ENCODE measurements at places on chromosomes 4 and X.

DNA sequence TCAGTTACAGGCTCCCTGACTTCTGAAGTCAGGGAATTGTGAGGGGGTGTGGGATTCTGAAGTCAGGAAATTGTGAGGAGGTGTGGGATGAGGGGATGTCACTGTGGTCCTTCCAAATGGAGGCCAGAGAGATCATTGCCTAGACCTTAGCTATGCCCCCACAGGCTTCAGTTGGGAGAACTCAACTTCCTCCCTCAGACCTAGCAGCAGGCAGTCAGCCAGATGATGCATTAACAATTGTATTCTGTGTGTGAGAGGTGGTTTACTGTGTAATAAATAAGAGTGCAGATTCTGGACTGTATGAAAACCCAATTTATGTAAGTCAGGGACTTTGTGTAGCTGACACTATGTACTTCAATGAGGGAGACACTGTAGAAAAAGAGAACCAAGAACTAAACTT, 65.7 kb downstream of the FREM3 start:
- no peak for DNase-seq

GRCh38 chr4:164483711-164484110, 270.2 kb upstream of the SMIM31 start:
- no peak for DNase-seq

DNA sequence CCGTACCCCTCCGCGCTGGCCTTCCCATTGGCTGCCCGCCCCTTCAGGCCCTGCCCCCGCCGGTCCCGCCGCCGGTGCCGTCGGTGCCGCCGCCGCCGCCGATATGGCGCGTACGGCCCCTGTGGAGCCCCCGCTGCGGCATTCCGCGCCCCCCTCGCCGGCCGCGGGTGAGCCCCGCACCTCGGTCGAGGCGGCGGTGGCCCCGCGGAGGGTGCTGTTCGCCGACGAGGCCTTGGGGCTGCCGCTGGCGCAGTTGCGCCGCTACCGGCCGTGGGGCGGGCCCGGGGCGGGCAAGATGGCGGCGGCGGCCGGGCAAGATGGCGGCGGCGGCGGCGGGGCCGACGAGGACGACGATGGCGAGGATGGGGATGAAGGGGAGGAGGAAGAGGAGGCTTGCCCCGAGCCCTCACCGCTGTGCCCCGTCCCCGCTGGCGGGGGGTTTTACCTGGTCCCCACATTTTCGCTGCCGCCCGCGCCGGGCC, at the start of gene PPP1R3F:
Gene PPP1R3F, plus strand, starts transcription at position 27 of the 482 bp plus-strand sequence. Its CDS starts 77 bp downstream, at position 104.
- no peak for DNase-seq

GRCh38 chrX:51420610-51421009, 75.8 kb downstream of the NUDT11 start:
- DNase-seq: peak; percentile 11

GRCh38 chr4:67575232-67576058, 16.9 kb downstream of the STAP1 start:
- DNase-seq: no peak

- no peak for DNase-seq
Measured at GRCh38 chr4:73194064-73194463, 64.5 kb downstream of the ANKRD17 start.

DNA sequence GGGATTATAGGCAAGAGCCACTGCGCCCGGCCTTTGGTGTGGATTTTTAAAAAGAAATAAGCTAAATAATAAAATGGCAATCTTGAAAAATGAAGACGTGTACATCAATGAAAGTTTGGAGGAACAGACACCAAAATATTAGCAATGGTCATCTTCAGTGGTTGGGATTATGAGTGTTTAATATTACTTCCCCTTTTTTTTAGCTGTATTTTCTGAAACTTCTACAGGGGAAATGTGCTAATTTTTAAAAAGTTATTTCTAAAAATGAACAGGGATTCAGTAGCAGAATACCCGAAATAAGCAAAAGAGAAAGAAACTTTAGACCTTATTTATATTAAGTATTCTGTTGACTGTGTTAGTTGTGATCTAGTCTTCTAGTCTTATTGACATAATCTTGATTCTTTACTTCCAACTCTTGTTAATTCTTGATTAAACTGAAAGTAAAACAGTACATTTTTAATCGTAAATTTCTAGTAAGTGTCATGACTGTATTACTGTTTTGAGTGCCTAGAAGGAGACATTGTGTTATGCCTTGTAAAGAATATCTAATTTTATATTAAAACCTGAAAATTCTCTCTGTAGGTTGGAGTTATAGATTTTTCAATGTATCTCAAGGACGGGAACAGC, 51.3 kb downstream of the RUFY3 start:
- no peak for DNase-seq

DNA sequence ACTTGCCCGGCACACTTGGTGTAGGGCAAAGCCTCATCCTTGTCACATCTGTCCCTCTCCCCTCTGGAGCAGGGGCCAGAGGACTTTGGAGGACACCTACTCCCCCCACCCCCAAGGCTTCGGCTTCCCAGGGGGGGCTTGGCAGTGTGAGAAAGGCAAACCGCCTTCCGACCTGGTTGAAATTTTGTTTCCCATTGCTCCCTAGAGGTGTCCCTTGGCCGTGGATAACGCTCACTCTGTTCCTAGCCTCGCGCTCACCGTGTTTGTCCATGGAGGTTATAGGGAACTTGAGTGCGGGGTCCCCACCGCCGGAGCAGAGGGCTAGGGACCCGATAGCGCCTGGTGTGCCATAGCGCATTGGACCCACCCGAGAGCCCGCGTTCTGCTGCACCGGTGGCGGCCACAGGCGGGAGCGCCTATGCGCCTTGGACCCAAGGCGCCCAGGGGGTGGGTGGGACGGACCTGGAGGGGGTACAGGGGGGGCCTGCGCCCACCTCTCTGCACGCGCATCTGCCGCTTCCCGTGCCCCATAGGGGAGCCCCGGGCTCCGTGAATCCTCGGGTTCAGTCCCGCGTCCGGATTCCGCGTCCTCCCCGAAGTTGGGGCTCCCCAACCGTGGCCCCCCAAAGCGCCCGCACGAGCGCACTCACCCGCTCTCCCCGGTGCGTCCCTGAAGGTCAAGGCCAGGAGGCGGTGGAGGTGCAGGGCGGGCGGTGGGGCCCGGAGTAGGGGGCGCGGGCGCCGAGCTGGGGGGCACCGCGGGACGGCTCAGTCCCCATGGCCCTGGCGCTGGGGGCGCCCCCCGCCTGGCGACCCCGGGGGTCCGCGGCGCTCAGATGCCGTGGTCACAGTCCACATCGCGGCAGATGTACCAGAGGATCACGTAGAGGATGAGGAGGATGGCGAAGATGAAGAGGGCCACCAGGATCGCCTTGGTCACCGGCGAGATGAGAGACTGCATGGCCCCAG, 82.7 kb upstream of the DHRSX start:
- DNase-seq: no peak

- no peak for DNase-seq
Measured at GRCh38 chr4:75030028-75030427, 97.1 kb downstream of the PARM1 start.

GRCh38 chrX:151359341-151359740, 37.7 kb upstream of the VMA21 start:
- no peak for DNase-seq

DNA sequence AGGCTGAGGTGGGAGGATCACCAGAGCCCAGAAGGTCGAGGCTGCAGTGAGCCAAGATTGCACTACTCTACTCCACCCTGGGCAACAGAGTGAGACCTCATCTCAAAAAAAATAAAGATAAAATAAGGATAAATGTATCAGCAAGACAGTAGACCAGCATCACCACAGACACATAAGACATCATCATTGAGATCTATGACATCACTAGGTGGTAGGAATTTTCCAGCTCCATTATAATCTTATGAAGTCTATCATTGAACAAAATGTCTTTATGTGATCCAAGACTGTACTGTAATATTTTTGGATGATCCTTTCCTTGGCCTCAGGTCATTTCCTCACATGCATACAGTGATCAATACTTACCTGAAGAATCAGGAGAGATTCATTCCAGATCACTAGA, 8.3 kb upstream of the FAM200B start:
- DNase-seq: no peak

DNA sequence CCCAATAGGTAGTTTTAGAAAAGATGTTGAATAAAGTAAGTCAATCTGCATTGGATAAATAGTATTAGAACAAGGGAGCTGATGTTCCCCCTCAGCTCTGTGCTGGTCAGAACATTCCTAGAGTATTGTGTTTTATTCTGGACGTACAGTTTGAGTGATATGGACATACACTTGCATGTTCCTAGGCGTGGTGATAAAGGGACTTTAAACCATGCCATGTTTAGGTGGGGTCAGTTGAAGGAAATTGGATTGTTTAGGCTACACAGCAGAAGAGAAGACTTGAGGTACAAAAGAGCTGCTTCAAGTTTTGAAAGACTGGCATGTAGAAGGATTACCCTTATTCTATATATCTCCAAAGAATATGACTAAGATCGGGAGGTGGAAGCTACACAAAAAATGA, 21.6 kb downstream of the GK start:
- no peak for DNase-seq

- DNase-seq: peak; percentile 18
Measured at GRCh38 chr4:147019091-147019490, 73.4 kb upstream of the TTC29 start.

DNA sequence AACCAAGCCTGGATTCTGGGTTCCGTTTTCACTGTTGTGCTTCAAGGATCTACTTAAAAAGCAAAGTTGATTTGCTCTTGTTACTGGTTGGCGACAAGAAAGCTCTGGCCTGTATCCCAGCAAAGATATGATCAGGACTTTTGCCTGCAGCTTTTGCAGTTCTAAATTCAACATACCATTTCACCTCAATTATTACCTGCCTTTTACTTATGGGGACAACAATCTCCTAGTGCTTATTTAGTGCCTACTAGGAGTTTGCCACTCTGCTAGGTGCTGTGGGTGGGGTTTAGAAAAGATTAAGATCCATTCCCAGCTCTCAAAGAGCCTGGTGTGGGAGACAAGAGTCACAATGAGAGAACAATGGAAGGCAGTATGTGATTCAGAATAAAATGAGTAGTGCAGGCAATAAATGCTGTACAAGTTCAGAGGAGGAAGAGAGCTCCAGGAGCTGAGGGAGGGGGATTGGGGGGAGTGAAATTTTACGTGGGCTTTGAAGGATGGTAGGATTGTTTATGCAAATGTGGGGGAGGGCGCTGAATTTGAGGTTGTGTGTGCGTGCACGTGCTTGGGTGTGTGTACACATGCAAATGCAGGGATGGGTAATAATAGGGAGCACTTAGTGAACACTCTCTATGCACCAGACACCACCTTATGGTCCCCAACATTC, 5.0 kb upstream of the TMEM164 start:
- DNase-seq: no peak

GRCh38 chrX:71378732-71379131, 12.6 kb downstream of the TAF1 start:
- no peak for DNase-seq

GRCh38 chrX:69210581-69210980, 45.3 kb upstream of the PJA1 start:
- no peak for DNase-seq

- DNase-seq: no peak
Measured at GRCh38 chr4:152862608-152863007, 73.5 kb upstream of the FHDC1 start.

- DNase-seq: no peak
Measured at GRCh38 chr4:75907966-75908365, 5.7 kb upstream of the PPEF2 start.

DNA sequence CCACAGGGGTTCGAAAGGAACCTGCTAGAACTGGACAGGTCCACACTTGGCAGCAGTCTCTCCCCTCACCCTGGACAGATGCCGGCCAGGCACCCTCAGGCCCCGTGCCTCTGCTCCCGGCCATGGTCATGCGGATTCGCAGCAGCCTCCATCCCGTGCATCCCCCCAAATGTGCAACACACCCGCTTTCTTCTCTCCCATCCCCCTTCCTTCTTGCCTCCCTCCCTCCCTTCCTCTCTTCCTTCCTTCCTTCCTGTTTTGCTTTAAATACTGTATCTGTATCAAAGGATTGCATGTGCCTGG, 35.0 kb upstream of the HMX1 start:
- DNase-seq: no peak

GRCh38 chrX:121782976-121783375, 735.6 kb downstream of the GLUD2 start:
- no peak for DNase-seq

- no peak for DNase-seq
Measured at GRCh38 chr4:107094332-107094731, 58.2 kb upstream of the DKK2 start.

DNA sequence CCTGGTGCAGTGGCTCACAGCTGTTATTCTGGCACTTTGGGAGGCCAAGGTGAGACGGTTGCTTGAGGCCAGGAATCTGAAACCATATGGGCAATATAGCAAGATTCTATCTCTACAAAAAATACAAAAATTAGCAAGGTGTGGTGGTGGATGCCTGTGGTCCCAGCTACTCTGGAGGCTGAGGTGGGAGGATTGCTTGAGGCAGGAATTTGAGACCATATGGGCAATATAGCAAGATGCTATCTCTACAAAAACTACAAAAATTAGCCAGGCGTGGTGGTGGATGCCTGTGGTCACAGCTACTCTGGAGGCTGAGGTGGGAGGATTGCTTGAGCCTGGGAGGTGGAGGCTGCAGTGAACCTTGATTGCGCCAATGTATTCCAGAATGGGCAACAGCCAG, 2.3 kb downstream of the ADGRG4 start:
- DNase-seq: no peak

DNA sequence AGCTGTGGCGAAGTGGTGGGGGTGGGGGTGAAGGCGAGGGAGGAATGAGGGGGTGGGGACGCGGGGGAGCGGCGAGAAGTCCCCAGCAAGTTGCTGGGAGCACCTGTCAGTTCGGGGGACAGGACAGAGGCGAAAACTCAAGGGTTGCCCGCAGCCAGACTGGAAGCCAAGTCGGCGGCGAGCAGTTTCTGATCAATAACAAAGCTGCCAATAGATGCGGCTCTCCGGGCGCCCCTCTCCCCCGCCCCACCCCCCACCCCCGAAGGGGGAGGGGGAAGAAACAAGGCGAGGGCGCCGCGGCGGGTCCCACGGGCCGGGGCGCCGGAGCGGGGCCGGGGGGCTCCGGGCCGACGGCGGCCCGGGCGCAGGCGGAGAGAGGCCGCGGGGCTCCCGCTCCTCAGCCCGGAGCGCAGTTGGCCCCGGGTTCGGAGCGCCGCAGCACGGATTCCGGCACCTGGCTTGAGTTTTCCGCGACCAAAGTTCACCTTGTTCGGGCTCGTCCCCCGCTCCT, 379 bp downstream of the PDGFC start:
- DNase-seq: no peak

- no peak for DNase-seq
Measured at GRCh38 chrX:24080704-24081103, 25.9 kb downstream of the EIF2S3 start.

DNA sequence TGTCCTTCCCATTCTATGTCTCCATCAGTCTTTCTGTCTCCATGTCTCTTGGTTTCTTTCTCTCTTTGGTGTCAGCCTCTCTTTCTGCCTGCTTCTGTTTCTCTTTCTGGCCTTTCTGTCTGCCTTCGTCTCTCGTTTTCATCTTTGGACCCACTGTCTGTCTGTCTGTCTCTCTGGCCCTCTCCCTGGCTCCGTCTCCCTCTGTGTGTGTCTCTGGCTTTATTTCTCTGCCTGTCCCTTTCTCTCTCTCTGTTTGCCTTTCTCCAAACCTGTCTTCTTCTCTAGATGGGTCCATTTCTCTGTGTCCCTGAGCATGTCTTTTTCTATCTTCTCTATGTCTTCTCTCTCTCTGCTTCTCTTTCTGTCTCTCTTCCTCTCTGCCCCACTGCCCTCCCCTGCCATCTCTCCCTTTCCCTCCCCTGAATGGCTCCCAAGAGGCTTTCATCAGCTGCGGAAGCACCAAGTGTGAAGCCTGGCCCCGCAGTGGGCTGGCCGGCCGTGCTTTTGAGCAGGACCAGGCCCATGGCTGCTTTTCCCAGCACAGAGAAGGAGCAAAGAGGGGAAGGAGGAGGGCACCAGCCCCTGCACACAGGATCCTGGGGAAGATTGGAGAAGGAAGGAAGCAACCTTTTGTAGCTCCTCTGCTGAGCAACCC, 57.4 kb downstream of the PJA1 start:
- DNase-seq: no peak

- DNase-seq: no peak
Measured at GRCh38 chr4:145097331-145097820, 620 bp downstream of the ANAPC10 start.
